ENCODE measurements at places on chromosomes 1 and 21.

DNA sequence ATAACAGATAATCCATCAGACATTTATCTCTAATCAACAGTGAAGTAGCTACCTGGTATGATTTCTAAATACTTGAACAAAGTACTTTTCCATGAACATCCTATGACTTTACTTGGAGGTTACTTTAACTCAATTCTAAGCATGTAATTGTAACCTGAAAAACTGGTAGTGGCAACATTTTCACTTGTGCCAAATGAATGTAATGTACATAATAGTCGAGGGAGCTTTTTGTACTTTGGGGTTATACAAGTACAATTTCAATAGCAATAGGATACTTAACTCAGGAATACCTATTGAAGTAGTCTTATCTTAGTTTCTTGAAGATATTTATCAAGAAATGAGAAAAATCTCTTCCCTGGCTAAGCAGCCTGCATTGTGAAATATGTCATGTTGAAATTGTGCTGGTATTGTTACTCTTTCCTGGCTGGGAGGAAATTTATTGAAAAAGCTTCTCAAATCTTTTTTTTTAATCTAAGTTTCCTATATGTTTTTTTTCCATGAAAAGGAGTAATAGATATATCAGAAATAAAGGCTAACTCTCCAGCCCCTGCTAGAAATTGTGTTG lies 33.7 kb upstream of the CACYBP start:
- H3K36me3 ChIP-seq, result no peaks in the 10 kb centered on the region
- peak overlapping the region; percentile 12 for H3K4me3 ChIP-seq
- H3K27me3 ChIP-seq, result no peaks in the 10 kb centered on the region
- H3K4me1 ChIP-seq, result peaks cover 26% of the 10 kb centered on the region
- no peak for DNase-seq

DNA sequence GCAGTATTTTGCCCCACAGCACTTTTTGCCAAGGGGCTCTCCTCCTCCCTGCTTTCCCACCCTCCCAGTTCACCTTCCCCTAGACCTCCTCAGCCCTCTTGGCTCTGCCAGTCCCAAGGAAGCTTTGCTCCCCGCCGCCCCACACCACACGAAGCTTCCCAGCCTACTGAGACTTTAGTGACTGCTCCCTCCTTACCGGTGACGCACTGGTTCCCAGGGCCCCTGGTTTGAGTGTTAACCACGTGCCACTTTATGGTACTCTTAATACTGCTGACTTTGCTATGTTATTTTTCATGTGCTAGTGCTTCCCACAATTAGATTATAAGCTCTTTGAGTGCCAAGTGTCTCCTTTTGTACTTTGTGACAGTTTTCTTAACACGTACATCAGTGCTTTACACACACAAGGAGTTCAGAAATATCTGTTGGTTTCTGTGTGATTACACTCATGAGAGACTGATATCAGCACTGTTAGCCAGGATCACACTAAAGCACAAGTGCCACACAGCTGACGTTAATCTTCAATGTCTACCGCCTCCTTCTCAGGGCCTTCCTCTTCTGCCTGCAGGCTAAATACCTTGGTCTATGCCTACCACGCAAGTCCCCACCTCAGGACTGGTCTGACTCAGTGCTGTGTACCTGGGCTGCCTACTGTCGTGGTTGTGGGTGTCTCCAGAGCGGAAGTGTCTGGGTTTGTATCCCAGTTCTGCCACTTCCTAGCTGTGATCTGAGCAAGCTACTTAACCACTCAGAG lies 61.0 kb downstream of the DNTTIP2 start:
- H3K27ac ChIP-seq, result peak overlapping the region; percentile 36
- no peaks in the 10 kb centered on the region for H3K4me1 ChIP-seq
- no peaks in the 10 kb centered on the region for H3K27me3 ChIP-seq
- H3K36me3 ChIP-seq, result no peaks in the 10 kb centered on the region
- no peak overlapping the region for H3K4me3 ChIP-seq

DNA sequence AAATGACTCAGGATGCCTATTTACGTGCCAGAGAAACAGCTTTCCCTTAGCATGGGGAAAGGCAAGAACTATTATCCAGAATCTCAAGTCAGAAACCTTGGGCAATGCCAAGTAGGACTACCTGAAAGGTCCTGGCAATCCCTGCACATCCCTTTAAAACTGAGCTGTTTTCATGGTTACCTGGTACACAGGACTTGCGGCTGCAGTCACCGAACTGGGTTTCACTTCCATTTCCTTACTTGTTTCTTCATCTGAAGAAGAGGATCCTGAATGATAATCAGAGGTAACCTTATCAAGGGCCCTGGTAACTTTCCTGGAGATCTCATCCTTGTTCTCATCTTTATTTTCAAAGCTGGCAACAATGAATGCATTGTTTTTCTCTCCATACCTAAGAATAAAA lies 14.3 kb downstream of the BTG3 start:
- H3K36me3 ChIP-seq, result peaks cover 78% of the 10 kb centered on the region

DNA sequence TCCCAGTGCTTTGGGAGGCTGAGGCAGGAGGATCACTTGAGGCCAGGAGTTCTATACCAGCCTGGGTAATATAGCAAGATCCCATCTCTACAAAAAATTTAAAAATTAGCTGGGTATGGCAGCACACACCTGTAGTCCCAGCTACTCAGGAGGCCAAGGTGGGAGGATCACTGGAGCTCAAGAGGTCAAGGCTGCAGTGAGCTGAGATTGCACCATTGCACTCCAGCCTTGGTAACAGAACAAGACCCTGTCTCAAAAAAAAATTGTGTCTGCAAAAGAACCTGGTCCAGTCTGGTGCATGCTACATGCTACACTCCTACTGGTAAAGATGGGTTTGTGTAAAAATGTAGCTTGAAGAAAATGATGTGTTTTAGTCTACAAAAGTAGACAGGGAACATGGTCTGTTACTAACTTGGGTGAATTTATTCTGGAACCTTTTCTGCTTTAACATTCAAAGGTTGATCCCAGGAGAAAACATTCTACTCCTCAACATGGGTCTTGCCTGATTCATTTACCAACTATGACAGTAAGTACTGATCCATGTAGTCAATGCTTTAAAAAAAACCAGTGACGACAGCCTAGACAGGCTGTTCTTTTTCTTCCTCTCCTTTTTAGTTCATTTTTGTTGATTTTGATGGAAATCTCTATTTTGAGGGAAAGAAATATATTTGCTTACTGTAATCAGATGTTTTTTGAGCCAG lies 32.7 kb upstream of the ENAH start:
- peak; percentile 52 for DNase-seq
- H3K4me3 ChIP-seq, result no peak overlapping the region
- peak overlapping the region; percentile 29 for H3K27ac ChIP-seq
- H3K36me3 ChIP-seq, result no peaks in the 10 kb centered on the region

DNA sequence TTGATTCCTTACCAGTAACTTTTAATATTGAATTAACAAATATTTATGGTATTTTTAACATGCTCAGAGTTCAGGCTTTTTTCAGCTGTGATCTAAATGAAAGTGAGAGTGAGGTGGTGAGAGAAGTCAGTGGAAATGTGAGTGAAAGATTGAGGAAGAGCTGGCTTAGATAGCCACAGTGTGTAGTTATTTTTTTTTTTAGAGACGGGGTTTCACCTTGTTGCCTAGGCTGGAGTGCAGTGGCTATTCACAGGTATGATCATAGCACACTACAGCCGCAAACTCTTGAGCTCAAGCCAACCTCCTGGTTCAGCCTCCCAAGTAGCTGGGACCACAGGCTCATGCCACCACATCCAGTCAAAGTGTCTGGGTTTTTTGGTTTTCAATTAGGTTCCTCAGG lies 10.9 kb downstream of the RNF11 start:
- peaks cover 21% of the 10 kb centered on the region for H3K4me1 ChIP-seq
- H3K36me3 ChIP-seq, result no peaks in the 10 kb centered on the region
- no peak for DNase-seq
- no peaks in the 10 kb centered on the region for H3K27me3 ChIP-seq
- H3K27ac ChIP-seq, result no peak overlapping the region
- H3K4me3 ChIP-seq, result no peak overlapping the region

DNA sequence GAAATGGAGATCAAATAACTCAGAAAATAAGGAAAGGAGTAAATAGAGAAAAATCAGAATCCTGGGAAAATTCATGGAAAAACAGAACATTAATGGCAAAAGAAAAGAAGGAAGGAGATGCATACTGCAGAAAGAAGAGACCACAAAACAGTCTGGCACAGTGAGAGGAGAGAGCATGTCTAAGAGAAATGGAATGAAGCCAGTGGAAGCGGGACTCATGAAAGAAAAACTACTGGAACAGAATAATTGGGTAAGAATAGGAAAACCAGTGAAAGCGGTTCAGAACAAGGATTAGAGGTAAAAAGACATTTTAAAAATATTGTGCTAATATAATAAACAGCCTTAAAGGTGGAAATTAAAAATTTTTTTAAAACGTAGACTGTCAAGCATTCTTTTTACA lies 93.6 kb upstream of the GREM2 start:
- H3K4me1 ChIP-seq, result no peaks in the 10 kb centered on the region
- no peak overlapping the region for H3K27ac ChIP-seq
- no peaks in the 10 kb centered on the region for H3K36me3 ChIP-seq
- H3K27me3 ChIP-seq, result no peaks in the 10 kb centered on the region

DNA sequence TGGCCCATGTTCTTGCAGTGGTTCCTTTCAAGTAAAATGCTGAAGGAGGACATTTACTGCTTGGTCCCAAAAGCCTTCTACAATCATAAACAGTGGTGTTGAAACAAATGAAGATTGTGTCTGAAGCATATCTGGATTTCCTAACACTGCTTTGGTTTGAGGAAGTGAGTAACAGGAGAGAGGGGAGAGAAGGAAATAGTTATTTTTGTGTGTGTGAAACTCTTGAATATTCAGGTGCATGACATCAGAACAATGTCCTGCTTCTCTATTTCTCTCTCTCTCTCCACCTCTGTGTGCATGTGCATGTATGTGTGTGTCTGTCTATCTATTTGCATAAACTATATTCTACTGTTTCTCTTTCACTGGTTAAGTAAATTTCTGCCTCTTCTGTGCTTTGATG lies 61.4 kb upstream of the TNFSF18 start:
- H3K36me3 ChIP-seq, result no peaks in the 10 kb centered on the region
- no peak overlapping the region for H3K4me3 ChIP-seq
- no peaks in the 10 kb centered on the region for H3K27me3 ChIP-seq
- no peak overlapping the region for H3K27ac ChIP-seq
- DNase-seq, result no peak

DNA sequence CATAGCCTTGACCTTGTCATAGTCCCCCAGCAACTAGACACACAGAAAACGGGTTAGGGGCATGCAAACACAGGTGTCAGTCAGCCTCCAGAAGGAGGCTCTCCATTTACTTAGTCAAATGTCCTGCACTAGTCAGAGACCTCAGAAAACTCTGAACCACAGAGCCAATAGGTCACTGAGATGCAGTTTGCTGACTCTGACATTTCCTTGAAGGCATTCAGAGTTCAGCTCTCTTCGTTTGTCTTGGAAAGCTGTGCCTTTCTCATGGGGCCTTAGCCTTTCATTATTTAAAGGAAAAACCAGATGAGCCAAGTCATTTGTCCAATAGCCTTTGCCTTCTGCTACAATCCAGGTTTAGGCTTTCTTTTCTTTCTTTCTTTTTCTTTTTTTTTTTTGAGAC lies 3.5 kb downstream of the OLFML2B start:
- H3K27me3 ChIP-seq, result no peaks in the 10 kb centered on the region
- H3K4me3 ChIP-seq, result no peak overlapping the region
- H3K27ac ChIP-seq, result peak overlapping the region; percentile 85
- H3K36me3 ChIP-seq, result peaks cover 5% of the 10 kb centered on the region

DNA sequence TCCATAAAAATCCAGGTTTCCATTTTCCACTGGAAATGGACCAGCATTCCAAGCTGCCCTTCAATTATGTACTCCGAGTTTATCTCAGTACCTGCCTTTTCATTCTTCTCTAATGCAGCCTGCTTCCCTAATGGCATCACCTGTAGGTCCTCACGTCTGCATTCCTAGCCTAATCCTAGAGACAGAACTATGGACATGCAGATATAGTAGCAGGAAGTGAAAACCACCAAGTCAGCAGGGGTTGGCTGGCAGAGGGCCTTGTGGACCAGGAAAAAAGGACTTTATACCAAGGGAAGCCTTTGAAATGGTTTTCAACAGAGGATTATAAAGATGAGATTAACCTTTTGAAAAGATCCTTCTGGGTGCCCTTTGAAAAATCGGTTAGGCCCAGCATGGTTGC lies 135.7 kb upstream of the L1TD1 start:
- H3K4me1 ChIP-seq, result no peaks in the 10 kb centered on the region
- no peak overlapping the region for H3K27ac ChIP-seq
- no peaks in the 10 kb centered on the region for H3K36me3 ChIP-seq
- DNase-seq, result no peak
- H3K4me3 ChIP-seq, result no peak overlapping the region

- H3K27ac ChIP-seq, result no peak overlapping the region
Observed at GRCh38 chr1:195738966-195739650, 869.1 kb downstream of the KCNT2 start.

- H3K4me3 ChIP-seq, result no peak overlapping the region
- no peaks in the 10 kb centered on the region for H3K36me3 ChIP-seq
- no peak overlapping the region for H3K27ac ChIP-seq
- DNase-seq, result no peak
- H3K4me1 ChIP-seq, result no peaks in the 10 kb centered on the region
Observed at GRCh38 chr1:110151175-110151669, 928 bp downstream of the SLC6A17 start.

GRCh38 chr1:248906753-248907661 lies 972 bp downstream of the PGBD2 start:
- peaks cover 6% of the 10 kb centered on the region for H3K4me1 ChIP-seq
- no peak for DNase-seq
- H3K27ac ChIP-seq, result peak overlapping the region; percentile 82
- H3K27me3 ChIP-seq, result no peaks in the 10 kb centered on the region

All from ascending aorta (tissue), 2 donors.